ENCODE measurements at places on chromosomes 4 and X.

DNA sequence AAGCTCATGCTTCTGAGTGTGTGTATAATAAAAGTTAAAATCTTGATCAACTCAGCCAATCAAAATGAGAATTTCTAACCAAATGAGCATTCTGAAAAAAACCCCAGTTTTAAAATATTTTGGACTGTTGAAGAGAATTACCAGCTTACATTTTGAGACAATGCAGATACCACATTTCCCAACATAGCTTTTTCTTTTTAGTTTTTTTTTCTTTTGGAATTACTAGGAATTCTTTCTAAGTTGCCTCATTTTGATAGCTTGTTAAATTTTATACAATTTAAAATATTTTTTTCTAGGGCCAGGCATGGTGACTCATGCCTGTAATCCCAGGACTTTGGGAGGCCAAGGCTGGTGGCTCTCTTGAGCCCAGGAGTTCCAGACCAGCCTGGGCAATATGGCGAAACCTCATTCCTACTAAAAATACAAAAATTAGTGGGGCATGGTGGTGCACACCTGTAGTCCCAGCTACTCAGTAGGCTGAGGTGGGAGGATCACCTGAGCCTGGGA is 2.2 kb downstream of the RP2 start:
- DNase-seq, result no peak

- DNase-seq, result no peak
These were observed 71.1 kb upstream of the VCX start for GRCh38 chrX:7771788-7772438.

- DNase-seq, result no peak
These were observed 76.2 kb upstream of the TEX13D start for GRCh38 chrX:124256216-124256615.

DNA sequence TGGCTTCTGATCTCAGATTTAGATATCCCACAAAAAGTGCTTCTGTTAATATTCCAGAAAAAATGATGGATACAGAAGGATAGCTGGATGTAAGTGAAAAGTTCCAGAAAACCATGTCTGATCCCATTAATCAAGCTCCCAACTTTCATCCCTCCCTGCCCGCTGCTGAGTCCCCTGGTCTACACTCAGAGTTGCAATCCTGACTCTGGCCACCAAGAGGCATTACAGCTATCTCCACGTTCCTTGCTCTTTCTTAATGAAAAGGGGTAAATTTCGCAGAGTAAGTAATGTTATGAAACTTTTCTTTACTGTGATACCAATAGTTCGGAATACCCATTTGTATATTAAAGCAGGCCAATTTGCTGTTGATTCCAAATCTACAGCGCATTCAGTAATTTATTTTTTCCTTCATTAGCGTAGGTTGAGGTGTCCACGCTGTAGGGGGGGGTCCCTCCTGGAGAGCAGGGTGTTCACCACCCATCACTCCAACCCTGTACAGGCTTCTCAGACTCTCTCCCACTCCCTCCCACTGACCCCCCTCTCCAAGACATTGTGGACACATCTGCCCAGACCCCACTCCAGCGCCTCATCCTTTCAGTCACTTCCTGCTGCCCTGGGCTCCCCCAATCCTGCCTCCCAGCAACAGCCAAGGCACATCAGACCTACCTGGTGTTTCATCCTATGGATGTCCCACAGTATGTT is 55.1 kb downstream of the RAB40A start:
- peak; percentile 6 for DNase-seq

- no peak for DNase-seq
These were observed 415.1 kb downstream of the AFF2 start for GRCh38 chrX:148915474-148915873.

GRCh38 chr4:166499820-166500219 is 626.8 kb downstream of the TLL1 start:
- DNase-seq, result no peak

GRCh38 chr4:649751-650310 is 24.2 kb downstream of the ATP5ME start:
- peak; percentile 5 for DNase-seq

GRCh38 chrX:123331859-123332258 is 147.8 kb downstream of the GRIA3 start:
- no peak for DNase-seq

DNA sequence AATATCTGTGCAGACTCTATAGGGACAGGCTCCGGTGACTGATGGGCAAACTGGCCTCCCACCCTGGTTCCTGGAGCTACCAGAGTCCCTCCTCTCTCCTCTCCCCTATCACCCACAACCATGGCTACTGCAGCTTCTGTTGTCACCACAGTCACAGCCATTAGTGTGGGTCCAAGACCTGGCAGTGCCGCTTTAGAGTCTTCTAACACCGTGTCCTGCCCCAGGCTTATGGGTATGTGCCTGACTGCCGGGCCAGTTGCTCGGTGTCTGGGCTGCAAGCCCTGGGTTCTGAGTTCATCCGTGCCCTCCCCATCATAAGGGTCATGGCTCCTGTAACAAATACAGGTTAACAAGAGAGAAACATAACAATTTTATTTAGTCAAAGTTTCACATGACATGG is 85.4 kb downstream of the FNIP2 start:
- no peak for DNase-seq

DNA sequence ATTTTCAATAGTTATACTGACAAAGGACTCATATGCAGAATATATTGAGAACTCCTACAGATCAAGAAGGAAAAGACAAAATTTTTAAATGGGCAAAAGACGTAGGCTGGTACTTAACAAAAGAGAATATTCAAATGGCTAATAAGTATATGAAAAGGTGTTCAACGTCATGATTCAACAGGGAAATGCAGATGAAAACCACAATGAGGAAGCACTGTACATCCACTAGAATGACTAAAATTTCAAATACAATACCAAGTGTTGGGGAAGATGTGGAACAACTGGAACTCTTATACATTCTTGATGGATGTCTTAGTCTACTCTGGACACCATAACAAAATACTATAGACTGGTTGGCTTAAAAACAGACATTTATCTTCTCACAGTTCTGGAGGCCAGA is 1.3 kb upstream of the MRFAP1L1 start:
- no peak for DNase-seq

DNA sequence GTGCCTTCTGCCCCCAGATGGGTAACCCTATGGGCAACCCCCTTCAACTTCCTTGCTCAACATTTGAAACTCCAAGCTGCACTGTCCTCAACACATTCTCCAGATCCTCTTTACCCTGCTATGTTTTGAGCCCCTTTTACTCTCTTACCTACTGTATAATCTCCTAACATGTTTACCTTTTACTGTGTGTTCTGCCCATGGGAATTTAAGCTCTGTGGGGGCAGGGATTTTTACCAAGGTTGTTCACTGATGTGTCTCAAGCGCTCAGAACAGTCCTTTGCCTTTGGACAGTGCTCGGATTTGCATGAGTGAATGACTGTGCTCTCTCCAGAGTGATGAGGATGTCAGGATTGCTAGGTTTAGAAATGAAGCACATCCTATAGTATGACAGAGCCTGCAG is 53.2 kb downstream of the SORBS2 start:
- DNase-seq, result no peak

GRCh38 chr4:56655627-56656345 is 25.3 kb downstream of the HOPX start:
- peak; percentile 63 for DNase-seq

DNA sequence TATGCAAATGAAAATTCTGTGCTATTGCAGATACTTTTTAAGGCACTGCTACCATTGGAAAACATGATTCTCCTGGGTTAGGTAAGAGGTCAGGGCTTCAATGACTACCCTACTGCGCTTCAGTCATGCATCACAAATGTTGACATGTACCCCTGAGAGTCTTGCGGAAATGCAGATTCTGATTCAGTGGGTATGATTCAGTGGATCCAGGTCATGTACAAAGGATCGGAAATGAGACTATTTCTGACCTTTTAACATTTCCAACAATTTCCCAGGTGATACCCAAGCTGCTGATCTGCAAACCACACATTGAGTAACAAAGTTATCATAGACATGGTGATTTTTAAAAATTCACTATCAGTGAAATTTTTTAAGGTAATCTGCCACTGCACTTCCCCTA is 62.6 kb downstream of the DDX53 start:
- DNase-seq, result no peak

DNA sequence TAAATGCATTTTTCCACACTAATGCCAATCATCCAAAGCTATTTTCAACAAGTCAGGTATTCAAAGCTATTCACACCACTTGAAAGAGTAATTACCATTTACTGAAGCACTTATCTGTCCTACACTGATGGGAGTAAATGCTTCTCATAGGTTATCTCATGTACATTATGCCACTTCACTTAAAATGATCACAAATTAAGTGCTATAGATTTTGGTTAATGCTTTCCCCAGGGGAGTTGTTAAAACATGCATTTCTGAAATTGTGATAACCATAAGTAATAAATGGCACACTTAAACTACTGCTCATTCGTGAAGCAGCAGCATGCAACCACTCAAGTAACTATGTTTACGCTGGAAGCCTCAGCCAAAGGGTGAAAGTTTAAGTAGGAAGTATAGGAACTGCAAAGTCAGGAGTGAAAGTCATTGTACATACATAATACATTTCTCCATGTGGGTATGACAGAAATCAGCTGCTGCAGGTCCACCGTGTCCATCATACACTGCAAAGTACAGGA is 6.6 kb downstream of the PPM1K start:
- DNase-seq, result no peak

DNA sequence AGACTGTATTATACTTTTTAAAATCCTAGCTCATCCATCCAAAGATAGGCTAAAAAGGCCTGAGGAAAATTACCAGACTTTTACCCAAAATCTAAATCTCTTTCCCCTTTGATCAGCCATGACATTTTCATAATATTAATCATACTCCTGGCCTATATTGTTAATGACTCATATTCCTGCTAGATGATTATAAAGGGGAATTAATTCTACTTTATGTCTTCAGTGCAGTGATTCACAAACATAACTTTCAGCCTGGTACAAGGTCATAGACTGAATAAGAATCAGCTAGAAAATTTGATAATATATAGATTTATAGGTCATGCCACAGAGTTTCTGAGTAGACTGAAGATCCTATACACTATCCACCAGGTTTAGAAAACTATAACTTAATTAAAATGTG is 1905.4 kb downstream of the C4orf33 start:
- no peak for DNase-seq

DNA sequence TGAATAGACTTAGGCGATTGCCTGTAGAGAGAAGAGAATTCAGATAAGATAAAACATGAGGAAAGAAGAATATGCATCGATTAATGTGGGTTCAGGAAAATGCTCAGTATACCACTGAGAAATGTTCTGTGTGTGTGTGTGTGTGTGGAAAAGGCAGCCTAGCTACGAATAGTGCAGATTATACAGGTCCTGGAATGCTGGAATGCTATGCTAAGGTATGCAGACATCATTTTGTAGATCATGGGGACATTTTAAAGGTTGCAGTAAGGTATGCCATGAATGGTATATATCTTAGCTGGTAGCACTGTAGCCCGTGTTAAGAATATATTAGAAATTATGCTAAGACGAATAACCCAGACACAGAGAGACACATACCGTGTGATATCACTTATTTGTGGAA is 267.9 kb downstream of the TLL1 start:
- DNase-seq, result no peak

- peak; percentile 12 for DNase-seq
These were observed at the start of gene ASB9 for GRCh38 chrX:15269618-15270521. ASB9 (minus strand) TSS chrX:15270083; CDS start chrX:15269874, 209 bp downstream.

DNA sequence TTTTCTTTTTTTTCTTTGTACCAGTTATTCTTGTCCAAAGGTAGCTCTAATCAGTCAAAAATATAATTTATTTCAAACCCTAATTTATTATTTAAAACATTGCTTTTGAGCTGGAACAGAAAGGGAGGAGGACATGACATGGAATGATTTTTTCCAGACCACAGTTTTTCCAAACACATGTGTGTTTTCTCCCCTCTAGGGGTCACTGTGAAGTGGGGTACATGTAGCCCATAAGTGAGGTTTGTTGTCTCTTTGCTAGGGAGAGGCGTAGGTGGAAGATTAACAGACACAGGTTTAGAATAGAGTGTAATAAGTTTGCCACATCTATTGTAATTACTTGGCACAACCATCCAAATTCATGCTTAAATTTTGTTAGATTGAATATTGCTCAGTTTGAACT is 83.0 kb downstream of the TNIP2 start:
- no peak for DNase-seq

DNA sequence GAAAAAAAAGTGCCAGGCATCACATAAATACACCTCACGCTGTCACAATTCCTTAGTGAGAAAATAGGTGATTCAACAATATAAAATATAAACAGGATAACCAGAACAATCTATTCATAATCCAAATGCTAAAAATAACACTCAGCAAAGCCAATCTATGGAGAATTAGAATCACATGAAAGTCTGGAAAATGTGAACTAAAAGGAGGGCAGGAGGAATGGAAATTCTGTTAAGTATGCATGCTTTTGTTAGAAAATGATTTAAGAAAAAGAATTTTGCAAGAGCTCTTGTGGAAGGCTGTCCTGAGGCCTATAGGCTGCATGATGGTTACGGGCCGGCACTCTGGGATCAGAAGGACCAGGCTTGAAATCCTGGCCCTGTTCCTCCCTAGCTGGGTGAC is 70.6 kb upstream of the PROM1 start:
- DNase-seq, result no peak

DNA sequence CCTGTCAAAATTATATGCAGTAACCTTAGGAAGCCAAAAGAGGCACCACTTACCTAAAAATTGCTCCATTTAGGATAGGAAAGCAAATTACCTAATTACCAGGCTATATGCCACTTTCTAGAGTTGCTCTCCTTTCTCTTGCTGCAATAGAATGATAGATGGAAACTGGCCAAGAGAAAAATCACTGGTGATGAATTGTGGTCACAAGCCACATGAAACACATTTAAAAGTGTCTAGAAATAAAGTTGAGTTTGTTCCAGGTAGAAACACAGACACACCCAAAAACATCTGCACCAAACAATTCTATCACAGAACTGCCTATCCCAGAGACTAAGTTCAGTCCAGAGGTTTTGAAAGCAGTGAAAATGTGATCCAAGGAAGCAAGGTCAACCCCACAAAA is 337.7 kb downstream of the PCDH19 start:
- DNase-seq, result no peak

- DNase-seq, result no peak
These were observed 20.5 kb upstream of the CD40LG start for GRCh38 chrX:136627409-136627808.

DNA sequence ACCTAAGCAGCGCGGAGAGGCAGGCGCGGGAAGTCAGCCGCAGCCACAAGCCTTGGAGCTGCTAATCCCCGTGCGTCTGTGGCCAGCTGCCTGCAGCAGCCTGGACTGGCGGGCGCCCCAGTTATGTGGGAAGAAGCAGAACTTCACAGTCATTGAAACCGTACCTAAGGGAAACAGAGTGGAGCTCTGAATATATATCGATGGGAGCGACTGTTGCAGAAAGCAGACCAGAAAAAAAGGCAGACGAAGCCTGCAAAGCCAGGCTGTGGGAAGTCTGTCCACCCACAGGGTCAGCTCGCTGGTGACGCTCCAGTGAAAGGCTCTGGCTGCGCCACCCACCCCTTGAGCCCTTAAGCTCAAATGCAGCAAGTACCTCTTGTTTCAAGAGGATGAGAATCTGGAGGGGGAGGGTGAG is 24.7 kb downstream of the KCNE5 start:
- DNase-seq, result peak; percentile 65

GRCh38 chrX:154334496-154334895 is 38.9 kb downstream of the TKTL1 start:
- DNase-seq, result no peak
